ENCODE measurements at places on chromosomes 16 and 17.
A peak's percentile ranks its signal among the peaks of the same experiment; 100 is the strongest.

- peak; percentile 86 for DNase-seq
Observed at GRCh38 chr16:29745853-29746345, at the start of gene C16orf54. TSS of gene C16orf54 (minus strand) at chr16:29745990. CDS start at chr16:29744951, 1,039 bp downstream.

DNA sequence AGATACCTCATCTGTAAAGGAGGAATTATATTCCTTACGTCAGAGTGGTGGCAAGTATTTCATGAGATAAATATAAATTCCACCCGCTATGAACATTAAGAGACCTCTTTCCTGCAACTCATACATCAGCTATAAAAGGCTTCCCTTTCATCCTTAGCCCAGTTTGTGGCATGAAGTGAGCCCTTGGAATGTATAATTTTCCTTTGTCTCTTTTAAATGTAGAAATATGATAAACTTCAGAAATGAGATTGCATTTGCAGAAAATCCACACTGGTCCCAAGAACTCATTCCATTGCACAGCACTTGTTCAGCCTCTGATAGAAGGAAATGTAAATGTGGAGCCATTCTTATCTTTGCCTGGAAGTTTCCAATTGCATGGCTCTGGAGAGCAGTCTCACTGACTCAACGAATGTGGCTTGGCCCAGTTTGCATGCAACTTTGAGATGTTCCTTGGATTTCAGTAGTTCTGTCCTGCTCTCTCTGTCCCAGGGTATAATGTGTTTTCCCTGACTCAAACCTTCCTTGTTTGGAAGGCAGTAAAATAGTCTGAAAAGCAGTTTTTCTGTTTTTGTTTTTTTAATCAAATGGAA, 746.4 kb downstream of the CDH11 start:
- DNase-seq, result no peak

DNA sequence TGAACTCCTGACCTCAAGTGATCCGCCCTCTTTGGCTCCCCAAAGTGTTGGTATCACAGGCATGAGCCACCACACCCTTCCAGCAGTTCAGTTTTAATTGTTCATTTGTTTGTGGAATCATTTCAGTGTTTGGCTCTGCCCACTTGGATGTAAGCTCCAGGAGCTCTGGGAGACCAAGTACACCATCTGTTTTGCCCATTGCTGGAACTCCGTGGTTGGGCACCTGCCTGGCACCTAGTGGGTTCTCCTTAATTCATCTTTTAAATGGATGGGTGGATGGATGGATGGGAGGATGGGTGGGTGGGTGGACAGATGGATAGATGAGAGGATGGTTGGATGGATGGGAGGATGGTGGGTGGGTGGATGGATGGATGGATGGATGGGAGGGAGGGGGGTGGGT, 953 bp upstream of the NECAB2 start:
- no peak for DNase-seq

GRCh38 chr17:40559954-40560591, 5.2 kb downstream of the CCR7 start:
- peak; percentile 78 for DNase-seq

DNA sequence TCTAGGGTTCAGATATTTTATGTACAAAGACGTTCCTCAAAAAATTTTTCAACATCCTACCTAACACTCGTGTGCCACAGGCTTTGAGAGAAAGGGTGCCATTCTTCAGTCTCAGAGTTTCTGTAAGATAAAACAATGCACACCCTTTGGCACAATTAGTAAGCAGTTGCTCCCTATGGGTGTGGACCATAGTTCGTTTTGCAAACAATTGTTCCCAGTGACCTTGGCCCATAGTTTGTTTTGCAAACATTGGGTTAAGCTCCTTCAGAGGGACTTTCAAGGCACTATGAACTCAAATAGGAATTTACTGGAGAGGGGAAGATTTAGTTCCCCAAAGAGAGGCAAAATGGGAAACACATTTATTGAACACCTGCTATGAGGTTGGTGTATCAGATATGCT, 220.3 kb upstream of the CA10 start:
- no peak for DNase-seq

DNA sequence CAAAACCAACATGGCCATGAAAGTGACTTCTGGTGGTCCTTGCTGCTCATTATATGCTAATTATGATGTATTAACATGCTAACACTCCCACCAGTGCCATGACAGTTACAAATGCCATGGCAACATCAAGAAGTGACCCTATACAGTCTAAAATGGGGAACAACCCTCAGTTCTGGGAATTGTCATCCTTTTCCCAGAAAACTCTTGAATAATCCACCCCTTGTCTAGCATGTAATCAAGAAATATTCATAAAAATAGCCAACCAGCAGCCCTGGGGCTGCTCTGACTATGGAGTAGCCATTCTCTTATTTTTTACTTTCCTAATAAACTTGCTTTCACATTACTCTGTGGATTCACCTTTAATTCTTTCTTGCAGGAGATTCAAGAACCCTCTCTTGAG, 35.9 kb downstream of the DNAJA2 start:
- no peak for DNase-seq

DNA sequence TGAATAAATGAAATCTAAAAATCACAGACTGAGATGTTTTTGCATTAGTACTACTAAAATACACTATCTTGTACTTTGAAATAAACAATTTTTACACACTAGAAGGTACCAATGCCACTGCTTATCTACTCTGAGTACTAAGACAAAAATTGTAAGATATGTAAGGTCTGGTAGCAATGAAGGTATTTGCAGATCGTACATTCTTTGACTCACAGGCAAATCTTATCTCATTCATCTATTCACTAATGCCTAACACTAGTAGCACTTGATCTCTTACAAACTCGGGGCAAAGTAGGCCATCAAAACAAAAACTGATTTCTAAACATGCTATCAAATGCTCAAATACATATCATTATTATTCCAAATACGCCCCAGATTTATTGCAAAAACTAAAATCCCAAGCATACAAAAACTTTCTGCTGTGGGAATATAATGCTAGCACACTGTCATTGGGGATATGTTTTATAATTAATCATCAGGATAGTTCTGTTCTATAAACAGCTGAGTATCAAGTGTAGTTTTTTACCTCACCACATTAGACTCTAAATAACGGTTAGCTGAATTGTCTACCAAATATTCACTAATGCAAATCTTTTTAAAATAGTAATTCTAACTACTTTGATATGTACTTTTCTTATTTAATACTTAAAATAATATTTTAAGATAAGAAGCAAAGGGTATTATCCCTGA, 68.0 kb downstream of the MED13 start:
- DNase-seq, result no peak

Data from stimulated activated naive CD4-positive, alpha-beta T cell treated with Interleukin-2 at 50 U/mL for 16 hours (primary cell).